ENCODE measurements at places on chromosomes 2 and 18. TPM values are rescaled to one million over a fixed set of nuclear protein-coding genes. Genes with fewer than 3 reads are reported as not detected.

DNA sequence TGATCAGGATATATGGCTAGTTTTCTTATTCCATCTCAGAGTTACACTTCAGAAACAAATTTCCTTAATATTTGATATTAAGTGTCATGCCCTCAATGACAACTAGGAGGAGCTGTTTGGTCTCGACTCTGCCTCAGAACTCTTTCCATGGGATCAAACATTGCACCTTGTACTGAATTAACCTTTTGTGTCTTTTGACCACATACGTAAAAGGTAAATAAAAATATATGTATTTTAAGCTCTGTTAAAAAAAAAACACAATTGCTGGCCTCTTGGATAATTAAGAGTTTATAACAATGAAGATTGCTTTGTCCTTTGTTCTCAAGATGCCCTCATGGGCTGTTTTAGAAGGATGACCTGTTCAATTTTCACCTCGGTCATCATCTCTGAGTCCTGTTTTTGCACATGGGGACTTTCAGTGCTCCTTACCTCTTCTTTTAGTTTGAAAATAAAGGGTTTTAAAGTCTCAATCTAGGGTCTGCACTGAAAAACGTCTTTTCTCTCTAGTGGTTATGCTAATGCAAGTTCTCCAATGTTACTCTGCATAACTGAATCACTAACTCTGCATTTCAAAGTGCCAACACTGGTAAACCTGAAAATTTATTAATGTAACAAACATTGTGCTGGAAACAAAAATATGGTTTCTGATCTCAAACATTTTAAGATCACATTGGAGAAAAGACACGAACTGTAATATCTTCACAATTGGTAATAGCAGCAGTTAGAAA, 18.8 kb upstream of the FN1 start:
- DNase-seq = peak; percentile 70

DNA sequence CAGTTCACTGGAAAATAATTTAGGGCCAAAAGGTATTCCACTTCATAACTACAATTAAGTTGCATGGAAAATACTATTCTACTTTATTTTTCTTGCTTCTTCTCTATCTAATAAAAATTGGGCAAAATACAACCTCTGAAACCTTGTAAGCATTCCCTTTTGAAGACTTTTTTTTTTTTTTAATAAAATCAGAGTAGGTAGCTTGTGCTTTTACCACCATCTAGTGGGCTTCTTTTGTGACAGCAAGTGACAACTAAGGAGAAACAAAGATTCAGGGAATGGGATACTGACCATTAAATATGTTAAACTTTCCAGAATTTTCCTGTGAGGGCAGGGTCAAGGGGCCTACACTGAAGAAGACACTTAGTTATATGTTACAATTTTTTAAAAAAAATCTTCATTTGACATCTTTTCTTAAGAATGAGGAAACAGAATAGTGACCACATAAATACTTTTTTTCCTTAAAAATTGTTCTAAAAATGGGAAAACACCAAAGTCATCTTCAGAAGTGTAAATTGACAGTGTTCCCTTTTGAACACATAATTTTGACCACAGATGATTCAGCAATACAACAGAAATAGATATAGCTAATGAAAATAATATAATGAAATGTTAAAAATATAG, 1183.2 kb upstream of the ACVR2A start:
- peak; percentile 61 for DNase-seq

GRCh38 chr2:74146929-74147726, 584 bp downstream of the BOLA3 start:
- DNase-seq = peak; percentile 31

DNA sequence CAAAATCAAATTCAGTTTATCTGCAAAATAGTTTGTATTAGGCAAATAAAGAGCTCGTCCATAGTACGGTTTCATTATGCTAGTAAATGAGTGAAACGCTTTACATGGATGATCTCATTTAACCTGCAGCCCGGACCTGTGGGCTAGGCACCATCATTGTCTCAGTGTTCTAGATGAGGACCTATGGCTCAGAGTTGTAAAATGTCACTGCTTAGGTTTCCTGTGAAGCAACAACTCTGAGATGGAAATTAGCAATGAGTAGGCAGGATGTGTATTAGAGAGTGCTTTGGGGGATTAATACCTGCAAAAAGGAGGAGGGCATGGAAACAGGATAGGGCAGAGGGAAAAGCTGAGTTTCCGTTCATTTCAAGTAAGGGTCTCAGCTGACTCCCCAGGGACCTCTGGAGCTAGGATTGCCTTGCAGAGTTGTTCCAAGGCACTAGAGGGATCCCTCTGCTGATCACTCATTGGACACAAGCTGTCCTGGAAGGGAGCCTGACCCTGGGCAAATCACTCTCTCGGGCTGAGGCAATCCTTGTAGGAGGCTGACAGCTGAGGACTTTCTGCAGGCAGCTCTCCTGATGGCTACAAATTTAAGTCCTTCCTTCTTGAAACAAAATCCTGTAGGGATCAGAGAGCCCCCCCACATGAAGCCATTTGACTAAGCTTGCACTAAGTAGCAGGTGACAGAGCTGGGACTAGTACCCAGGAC, 58.8 kb upstream of the SIX2 start:
- peak; percentile 37 for DNase-seq

DNA sequence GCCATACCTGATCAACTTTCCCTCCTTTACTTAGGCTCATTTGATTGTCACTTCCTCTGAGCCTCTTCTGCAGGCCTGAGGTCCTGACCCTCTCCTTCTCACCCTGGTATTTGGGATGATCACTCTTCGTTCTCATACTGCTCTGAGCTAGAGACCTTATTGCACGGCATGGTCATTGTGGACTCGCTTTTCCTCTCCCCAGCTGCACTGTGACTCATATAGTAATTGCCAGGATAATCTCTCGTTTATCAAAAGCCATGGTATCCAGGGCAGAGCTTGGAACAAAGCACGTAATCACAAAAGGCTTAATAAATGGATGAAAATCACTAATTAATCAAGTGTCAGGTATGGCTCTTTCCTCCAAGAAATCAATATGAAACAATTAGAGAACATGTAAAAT, 40.9 kb upstream of the TRIB2 start:
- DNase-seq = no peak

DNA sequence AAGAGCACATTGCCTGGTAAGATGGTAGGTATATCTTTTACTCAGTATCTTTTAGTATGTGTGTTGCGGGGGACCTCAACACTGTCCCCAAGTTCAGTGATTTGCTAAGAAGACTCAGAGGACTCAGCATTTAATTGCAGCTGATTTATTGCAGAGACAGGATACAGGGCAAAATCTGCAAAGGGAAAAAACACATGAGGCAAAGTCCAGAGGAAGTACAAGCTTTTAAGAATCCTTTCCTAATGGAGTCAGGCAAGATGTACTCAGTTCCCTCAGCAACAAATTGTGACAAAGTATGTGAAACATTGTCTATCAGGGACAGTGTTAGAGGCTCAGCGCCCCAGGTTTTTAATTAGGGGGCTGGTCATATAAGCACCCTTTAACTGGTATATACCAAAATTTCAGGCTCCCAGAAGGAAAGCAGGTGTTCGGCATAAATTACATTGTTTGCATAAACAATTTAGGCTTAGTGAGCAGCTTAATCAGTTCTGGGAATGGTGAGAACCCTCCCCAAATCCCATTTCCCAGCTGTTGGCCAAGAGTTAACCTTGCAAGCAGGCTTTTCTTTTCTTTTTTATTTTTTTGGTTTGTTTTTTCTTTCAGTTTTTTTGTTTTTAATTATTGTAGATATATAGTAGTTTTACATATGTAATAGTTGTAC, 41.7 kb downstream of the RAB3GAP1 start:
- DNase-seq = no peak

- DNase-seq = peak; percentile 6
Observed at GRCh38 chr18:51339856-51340255, 142.4 kb upstream of the MEX3C start.

DNA sequence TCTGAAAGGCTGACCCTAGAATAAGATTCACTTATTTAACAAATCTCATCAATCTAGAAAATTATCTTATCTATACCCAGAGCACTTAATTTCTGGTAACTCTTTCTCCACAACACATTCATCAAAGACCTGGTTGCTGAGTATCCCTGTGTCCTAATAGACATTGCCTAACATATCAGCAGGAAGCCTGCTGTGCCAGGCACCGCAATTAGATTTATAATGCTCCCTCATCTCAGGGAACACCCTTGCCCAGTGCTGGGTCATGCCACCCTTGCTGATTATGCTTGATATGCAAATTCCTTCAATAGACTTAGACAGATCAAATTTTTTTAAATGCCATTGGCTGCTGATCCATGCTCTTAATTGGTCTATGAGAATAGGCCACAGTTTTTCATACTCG, 3.8 kb downstream of the DSG1 start:
- DNase-seq = no peak

DNA sequence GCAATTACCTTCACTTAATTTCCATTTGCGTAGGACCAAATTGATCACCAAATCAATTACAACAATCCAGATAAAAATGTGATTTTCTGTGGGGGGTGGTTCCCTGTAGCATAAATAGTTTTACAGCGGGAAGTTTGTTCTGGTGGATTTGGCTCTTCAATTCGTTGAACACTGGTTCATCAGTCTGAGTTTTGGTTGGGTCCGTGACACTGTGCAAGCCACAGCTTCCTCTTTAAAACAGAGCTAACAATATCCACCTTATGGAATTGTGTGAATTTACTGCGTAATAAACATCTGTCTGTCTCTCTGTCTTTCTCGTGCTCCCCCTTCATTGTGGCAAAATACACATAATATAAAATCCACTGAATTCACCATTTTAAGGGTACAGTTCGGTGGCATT, 310.8 kb downstream of the TGIF1 start:
- DNase-seq = no peak

- DNase-seq = peak; percentile 39
Observed at GRCh38 chr2:23436346-23437098, 51.5 kb downstream of the KLHL29 start.

GRCh38 chr2:155309483-155309882, 611.0 kb downstream of the KCNJ3 start:
- no peak for DNase-seq

DNA sequence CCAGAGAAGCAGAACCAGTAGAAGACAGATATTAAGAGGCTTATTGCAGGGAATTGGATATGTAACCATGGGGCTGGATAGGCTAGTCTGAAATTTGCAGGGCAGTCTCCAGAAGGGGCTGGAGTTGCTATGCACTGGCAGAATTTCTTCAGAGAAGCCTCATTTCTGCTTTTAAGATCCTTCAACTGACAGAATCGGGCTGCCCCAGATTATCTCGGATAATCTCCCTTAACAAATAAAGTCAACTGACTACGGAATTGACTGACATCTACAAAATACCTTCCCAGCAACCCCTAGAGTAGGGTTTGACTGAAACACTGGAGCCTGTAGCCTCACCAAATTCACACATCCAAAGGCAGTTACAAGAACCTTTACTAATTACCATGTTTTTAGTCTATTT, 136.4 kb downstream of the SOCS6 start:
- no peak for DNase-seq

DNA sequence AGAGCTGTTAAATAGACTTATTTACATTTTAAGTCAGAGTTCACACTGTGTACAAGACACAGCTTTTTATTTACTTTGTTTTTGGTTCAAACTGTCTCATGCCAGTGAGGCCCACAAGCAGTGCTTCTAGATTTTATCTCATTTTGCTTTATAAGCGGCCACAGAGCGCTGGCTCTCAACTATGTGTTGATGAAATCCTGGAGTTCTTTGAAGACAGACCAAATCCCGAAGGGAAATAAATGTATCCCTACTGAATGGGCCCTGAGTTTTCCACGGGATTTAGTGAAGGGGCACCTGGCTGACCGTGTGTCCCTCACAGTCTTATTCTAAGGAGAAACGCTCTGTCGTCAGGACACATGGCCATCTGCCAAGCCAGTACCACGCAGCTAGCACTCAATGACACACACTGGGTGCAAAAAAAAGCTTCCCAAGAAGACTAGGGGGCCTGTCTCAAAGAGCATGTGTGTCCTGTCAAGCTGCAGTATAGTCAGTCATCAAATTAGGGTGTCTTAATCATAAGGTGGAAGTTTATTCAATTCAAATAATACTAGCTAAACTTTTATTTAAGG, 23.4 kb downstream of the LYPD1 start:
- no peak for DNase-seq

DNA sequence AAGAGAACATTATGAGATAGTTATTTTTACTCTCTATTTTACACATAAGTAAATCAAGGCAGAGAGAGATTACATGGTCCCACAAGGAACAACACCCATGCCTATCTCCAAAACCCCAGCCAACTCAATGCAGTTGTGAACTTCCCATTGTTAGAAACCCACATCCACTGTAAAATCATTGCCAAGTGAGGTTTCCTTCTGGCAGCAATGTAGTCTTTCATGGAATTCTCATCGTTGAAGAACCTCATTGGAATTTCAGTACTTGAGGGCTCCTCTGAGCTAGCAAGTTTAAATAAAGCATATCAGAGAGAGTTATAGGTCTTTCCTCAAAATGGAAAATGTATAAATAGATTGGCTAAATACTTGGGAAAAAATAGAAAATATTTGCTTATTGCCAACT, 105.2 kb downstream of the RAD51AP2 start:
- DNase-seq = peak; percentile 51

DNA sequence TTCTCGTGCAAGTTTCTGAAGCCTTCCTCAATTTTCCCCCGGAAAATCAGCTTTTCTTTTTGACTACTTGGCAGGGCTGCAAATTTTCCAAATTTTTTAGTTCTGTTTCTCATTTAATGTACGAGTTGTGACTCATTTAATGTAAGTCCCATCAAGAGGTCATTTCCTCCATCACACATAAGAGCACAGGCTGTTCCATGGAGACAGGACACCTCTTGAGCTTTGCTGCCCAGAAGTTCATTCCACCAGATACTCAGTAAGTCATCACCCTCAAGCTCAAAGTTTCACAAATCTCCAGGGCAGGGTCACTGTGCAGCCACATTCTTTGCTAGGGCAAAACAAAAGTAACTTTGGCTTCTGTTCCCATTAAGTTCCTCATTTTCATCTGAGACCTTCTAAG, 101.5 kb upstream of the TEKT4 start:
- DNase-seq = no peak

DNA sequence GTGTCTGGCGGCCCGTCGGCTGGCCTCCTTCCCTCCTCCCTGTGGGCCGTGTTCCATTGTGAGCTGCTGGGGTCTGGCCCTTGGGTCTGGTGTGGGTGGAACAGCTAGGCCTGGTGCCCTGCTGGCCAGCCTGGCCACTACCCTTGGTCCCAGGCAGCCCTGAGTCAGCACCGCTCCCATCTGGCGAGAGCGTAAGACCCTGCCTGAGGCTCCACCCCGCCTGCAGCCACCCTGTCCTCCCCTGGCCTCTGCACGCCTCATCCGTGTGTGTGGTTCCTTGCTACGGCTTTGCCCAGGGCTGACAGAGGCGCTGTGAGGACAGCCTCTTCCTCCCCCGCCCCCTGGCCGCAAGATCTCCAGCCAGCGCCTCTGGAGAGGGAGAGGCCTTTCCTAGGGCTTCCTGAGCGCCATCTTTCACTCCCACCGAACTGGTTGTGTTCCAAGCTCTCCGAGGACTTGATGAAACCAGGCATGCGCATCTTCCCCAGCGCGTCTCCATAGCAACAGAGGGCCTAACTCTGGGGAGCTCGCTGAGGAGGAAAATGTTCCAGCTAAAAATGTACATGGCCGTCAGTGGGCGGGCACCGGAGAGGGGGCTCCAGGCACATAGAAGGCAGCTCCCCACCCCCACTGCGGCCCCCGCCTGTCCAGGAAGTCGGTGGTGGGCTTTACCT, 83.0 kb downstream of the STPG4 start:
- DNase-seq = peak; percentile 97

GRCh38 chr2:215535741-215536140, 99.9 kb upstream of the FN1 start:
- peak; percentile 43 for DNase-seq

The TWIST2 gene
- 15.8 TPM for total RNA-seq

The CD8A gene
- not detected for total RNA-seq

The RBFA gene
- total RNA-seq = 20.1 TPM

The CMPK2 gene
- 11.0 TPM for total RNA-seq

The BCL11A gene
- total RNA-seq = 0.09 TPM

Measured in fibroblast of the aortic adventitia (primary cell).